Renal pelvis (tissue), 12 donors: ENCODE measurements at places on chromosomes 16 and 17. TPM values are rescaled to one million over a fixed set of nuclear protein-coding genes. Genes with fewer than 3 reads are reported as not detected.

DNA sequence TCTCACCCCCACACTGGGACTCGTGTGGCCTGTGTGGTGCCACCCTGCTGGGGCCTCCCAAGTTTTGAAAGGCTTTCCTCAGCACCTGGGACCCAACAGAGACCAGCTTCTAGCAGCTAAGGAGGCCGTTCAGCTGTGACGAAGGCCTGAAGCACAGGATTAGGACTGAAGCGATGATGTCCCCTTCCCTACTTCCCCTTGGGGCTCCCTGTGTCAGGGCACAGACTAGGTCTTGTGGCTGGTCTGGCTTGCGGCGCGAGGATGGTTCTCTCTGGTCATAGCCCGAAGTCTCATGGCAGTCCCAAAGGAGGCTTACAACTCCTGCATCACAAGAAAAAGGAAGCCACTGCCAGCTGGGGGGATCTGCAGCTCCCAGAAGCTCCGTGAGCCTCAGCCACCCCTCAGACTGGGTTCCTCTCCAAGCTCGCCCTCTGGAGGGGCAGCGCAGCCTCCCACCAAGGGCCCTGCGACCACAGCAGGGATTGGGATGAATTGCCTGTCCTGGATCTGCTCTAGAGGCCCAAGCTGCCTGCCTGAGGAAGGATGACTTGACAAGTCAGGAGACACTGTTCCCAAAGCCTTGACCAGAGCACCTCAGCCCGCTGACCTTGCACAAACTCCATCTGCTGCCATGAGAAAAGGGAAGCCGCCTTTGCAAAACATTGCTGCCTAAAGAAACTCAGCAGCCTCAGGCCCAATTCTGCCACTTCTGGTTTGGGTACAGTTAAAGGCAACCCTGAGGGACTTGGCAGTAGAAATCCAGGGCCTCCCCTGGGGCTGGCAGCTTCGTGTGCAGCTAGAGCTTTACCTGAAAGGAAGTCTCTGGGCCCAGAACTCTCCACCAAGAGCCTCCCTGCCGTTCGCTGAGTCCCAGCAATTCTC, 27.4 kb downstream of the STH start:
- no peak for DNase-seq

GRCh38 chr17:49730785-49731434, 23.1 kb upstream of the SLC35B1 start:
- DNase-seq = no peak

GRCh38 chr17:56681561-56682266, 88.2 kb downstream of the NOG start:
- DNase-seq = no peak

- DNase-seq = no peak
Observed at GRCh38 chr16:55443434-55444346, 35.3 kb upstream of the MMP2 start.

RASL10B gene
- polyA plus RNA-seq = 17.1 TPM

DNA sequence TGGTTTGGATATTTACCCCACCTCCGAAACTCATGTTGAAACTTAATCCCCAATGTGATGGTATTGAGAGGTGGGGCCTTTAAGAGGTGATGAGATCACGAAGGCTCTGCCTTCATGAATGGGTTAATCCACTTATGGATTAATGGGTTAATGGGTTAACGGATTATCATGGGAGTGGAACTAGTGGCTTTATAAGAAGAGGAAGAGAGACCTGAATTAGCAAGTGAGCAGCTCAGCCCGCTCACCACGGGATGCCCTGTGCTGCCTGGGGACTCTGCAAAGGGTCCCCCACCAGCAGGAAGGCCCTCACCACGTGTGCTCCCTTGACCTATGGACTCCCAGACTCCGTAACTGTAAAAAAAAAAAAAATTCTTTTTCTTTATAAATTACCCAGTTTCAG, 16.5 kb upstream of the GPRC5B start:
- DNase-seq = no peak

SLC9A5 gene
- 2.7 TPM for polyA plus RNA-seq

GRCh38 chr16:22693638-22694340, 120.2 kb upstream of the HS3ST2 start:
- DNase-seq = no peak

IRX5 gene
- 8.7 TPM for polyA plus RNA-seq

SLC35G6 gene
- 0.52 TPM for polyA plus RNA-seq

GRCh38 chr17:9307313-9307998, 268.2 kb downstream of the STX8 start:
- DNase-seq = no peak

KRT32 gene
- not detected for polyA plus RNA-seq

DNA sequence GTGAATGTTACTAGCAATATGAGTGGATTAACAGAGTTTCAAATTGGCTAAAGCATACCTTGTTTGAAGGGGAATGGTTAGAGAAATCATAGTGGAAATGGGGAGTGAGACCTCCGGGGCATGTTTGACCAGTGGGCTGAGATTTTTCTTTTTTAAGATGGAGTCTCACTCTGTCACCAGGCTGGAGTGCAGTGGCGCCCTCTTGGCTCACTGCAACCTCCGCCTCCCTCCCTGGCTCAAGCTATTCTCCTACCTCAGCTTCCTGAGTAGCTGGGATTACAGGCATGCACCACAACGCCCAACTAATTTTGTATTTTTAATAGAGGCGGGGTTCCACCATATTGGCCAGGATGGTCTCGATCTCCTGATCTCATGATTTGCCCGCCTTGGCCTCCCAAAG, 9.6 kb downstream of the CDRT15 start:
- no peak for DNase-seq

- no peak for DNase-seq
Observed at GRCh38 chr16:14278749-14279148, 207.6 kb downstream of the MRTFB start.

DNA sequence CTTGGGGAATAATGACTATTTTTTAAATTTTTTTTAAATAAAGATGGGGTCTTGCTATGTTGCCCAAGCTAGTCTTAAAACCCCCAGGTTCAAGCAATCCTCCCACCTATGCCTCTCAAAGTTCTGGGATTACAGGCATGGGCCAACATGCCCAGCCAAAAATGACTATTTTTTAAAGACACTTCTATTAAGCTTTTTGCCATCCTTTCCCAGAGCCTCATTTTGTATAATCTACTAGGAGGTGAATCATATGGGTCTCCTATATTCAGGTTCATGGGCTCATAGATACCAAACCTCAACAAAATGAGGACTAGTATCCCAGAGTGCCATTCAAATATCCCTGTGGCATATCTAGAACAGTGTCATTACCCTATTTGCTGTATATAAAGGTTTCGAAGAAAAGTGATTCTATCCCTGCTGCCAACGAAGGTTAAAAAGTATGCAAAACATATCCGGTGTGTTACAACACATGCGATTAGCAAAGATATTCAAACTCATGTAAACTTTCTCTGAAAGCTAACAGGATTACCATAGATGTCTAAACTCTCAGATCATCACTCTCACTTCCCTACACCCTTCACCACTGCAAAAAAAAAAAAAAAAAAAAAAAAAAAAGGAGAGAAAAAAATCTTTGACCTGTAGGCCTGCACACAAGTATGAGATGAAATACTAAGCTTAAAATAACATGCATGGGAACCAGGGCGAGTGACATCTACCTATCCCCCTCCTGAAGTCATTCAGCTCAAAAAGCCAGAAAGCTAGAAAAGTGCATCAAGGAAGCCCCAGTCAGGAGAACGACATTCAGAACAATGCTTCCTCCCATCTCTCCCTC, 23.5 kb downstream of the XPO6 start:
- DNase-seq = no peak
